ENCODE measurements at places on chromosomes 16 and 17.

DNA sequence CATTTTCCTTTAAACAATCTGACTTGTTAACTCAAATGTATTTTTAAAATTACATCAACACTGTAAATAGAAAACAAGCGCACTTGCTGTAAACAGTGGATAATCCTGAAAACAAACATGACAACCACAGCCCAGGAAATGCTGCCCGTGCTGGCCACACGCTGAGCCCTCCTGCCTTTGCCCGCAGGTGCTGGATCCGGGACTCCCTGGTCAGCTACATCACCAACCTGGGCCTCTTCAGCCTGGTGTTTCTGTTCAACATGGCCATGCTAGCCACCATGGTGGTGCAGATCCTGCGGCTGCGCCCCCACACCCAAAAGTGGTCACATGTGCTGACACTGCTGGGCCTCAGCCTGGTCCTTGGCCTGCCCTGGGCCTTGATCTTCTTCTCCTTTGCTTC, 6.6 kb upstream of the ADGRG3 start:
- H3K36me3 ChIP-seq: no peaks in the 10 kb centered on the region
- H3K27ac ChIP-seq: no peak overlapping the region
- H3K4me1 ChIP-seq: no peaks in the 10 kb centered on the region

GRCh38 chr17:2263183-2264066, 40.2 kb downstream of the SMG6 start:
- peak overlapping the region; percentile 96 for H3K27ac ChIP-seq
- no peaks in the 10 kb centered on the region for H3K27me3 ChIP-seq
- peaks cover 89% of the 10 kb centered on the region for H3K4me1 ChIP-seq
- peak overlapping the region; percentile 74 for H3K4me3 ChIP-seq

GRCh38 chr17:2136241-2136640, 81.3 kb downstream of the HIC1 start:
- H3K4me3 ChIP-seq: no peak overlapping the region
- DNase-seq: no peak
- peaks cover 11% of the 10 kb centered on the region for H3K36me3 ChIP-seq
- H3K27ac ChIP-seq: no peak overlapping the region
- no peaks in the 10 kb centered on the region for H3K27me3 ChIP-seq
- peaks cover 18% of the 10 kb centered on the region for H3K4me1 ChIP-seq

GRCh38 chr16:12203780-12204351, 227.3 kb downstream of the SNX29 start:
- peaks cover 5% of the 10 kb centered on the region for H3K36me3 ChIP-seq
- no peak for DNase-seq
- H3K4me1 ChIP-seq: peaks cover 14% of the 10 kb centered on the region
- H3K27me3 ChIP-seq: no peaks in the 10 kb centered on the region
- no peak overlapping the region for H3K27ac ChIP-seq
- no peak overlapping the region for H3K4me3 ChIP-seq

- peak overlapping the region; percentile 55 for H3K4me3 ChIP-seq
- H3K4me1 ChIP-seq: peaks cover 50% of the 10 kb centered on the region
- H3K27me3 ChIP-seq: no peaks in the 10 kb centered on the region
- H3K36me3 ChIP-seq: peaks cover 37% of the 10 kb centered on the region
Measured at GRCh38 chr16:31064882-31065461, 9.1 kb downstream of the ZNF668 start.

DNA sequence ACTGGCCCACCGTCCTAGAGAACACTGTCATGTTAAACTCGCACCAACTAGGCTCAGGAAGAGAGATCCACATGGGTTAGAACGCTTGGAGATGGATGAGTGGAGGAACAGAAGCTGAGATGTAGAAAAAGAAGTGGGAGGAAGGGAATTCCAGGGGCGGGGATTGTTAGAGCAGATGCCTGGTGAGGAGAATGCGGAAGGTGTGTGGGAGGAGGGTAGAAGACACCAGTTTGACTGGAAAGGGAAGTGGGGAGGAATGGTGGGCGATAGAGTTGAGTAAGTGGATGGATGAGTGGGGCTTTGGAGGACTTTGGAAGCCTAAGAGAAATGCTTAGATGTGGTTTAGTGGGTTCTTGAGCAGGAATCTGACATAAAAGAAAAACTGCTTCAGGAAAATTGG, 37.4 kb downstream of the DHX38 start:
- H3K4me1 ChIP-seq: no peaks in the 10 kb centered on the region
- no peak overlapping the region for H3K27ac ChIP-seq
- DNase-seq: no peak
- no peak overlapping the region for H3K4me3 ChIP-seq
- H3K27me3 ChIP-seq: no peaks in the 10 kb centered on the region

GRCh38 chr17:62186841-62187240, 121.8 kb upstream of the MED13 start:
- H3K4me1 ChIP-seq: no peaks in the 10 kb centered on the region
- no peaks in the 10 kb centered on the region for H3K36me3 ChIP-seq
- no peak overlapping the region for H3K27ac ChIP-seq
